ENCODE measurements at places on chromosomes 7 and 10.

GRCh38 chr10:8158193-8159071, 103.9 kb downstream of the GATA3 start:
- DNase-seq, result no peak

- DNase-seq, result no peak
These were observed 649.9 kb upstream of the ADARB2 start for GRCh38 chr10:2387261-2387660.

- DNase-seq, result no peak
These were observed 119.1 kb upstream of the WDR11 start for GRCh38 chr10:120732067-120732466.

DNA sequence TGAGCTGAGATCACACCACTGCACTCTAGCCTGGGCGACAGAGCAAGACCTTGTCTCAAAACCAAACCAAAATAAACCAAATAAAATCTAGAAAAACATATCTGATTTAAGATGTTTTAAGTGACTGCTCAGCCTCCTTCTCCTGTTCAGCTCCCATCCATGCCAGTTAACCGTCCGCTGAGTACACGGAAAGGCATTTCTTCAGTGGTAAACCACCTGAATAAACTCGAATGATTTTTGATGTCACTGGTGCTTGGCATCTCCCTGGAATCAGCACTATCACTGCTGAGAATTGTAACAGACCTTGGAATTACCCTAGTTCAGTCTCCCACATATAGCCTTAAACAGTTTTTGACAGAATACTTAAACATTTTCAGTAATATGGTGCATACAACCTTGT, 24.1 kb upstream of the NRCAM start:
- DNase-seq, result no peak

GRCh38 chr10:127450644-127451043, 98.5 kb upstream of the NPS start:
- DNase-seq, result no peak

DNA sequence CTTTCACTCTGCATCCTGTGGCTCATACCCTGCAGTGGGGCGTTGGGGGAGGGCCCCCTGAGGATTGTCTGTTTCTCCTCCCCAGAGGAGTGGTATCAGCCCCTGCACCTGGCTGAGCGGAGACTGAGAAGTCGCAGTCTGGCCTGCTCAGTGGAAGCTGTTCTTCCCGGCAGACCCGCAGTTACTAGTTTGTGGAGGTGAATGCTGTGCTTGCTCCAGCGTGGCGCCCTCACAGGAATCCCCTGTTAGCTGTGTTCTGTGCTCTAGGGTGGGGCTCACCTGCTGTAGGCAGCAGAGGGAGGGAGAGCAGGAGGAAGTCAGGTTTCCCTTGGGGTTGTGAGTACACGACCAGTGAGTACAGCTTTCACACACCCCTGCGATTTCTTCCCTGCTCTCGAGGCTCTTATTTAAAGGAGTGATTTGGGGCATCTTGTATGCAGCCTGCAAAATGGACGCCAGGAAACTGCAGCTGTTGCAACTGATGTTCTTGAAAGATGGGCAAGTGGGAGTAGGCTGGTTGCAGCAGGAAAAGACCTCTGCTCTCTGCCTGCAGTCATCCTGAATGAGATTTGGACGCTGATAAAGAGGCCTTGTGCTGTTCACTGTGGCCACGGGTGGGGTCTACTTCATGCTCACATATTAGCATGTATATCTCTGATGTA, 66.4 kb downstream of the HK1 start:
- DNase-seq, result no peak

GRCh38 chr7:129903935-129904334, 48.8 kb downstream of the UBE2H start:
- no peak for DNase-seq

- no peak for DNase-seq
These were observed 19.0 kb downstream of the GPER1 start for GRCh38 chr7:1106793-1107421.

DNA sequence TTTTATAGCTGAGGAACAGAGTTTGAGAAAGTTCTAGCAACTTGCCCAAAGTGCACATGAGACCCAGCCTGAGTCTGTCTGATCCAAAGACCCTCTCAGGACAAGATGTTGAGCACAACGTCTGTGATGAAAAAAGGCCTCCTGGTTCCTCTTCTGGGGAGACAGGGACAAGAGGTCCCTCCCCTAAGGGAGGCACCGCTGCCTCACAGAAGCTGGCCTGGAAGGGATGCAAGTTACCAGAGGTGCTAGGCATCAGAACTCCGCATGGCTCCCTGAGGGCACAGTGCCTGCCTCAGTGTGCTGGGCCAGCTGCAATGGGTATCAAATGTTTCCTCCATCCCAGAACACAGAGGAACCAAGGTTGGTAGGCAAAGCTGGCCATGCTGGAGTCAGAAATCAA, 302.4 kb downstream of the GRID1 start:
- no peak for DNase-seq

DNA sequence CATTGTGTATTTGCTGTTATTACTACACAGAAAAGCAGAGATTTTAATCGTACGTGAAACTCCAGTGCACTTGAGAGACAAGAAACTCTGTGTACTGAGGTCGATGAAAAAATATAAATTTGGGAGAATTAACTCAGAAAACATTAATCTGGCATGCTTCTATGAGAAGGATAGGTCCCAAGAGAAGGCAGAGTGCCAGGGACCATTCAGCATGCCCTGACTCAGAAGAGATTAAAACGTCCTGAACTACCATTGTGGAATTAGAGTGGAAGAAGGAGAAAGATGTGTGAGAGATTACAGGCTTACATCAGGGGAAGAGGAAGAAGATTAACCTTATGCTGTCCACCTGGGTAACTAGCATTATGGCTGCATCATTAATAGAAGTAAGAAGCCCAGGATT, 72.4 kb downstream of the REEP3 start:
- no peak for DNase-seq

DNA sequence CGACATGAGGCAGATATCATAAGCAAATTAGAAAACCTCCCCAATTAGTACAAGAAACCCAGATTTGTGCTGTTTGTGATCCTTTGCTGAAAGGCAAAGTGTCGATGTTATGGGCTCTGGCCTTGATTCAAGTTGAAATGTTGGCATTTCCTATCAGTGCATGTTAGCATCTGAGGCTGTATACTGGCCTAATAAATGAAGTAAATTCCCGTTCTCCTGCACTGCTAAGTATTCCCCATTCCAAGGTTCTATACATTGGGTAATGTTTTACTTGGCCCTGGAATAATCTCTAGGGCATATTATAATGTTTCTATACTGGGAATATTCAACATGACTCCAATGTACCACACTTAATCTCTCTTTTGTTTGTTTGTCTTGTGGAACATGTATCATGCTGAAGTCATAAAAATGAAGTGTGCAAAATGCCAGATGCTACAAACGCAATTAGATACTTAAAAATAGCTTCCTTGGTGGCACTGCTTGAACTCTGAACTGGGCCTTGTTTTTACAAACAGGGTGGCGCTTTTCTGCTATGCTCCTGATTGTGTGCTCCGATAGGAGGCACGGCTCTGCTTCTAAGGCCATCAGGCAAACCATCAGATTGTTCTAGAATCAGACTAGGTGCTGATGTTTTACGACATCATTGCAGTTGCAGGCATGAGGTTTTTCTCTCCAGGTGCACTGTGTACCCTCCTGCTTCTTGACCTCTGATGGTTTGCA, 156.7 kb upstream of the TCF7L2 start:
- no peak for DNase-seq

GRCh38 chr10:34816085-34816496, 995 bp upstream of the PARD3 start:
- no peak for DNase-seq

GRCh38 chr7:38796626-38797501, 112.1 kb downstream of the VPS41 start:
- DNase-seq, result peak; percentile 31

GRCh38 chr10:35925493-35925892, 283.4 kb upstream of the FZD8 start:
- no peak for DNase-seq

- DNase-seq, result no peak
These were observed 95.7 kb downstream of the BICC1 start for GRCh38 chr10:58608351-58608750.

- DNase-seq, result no peak
These were observed 81.3 kb upstream of the ARHGAP21 start for GRCh38 chr10:24804956-24805355.

All from activated T-cell treated with anti-CD3 and anti-CD28 coated beads for 24 hours (primary cell).